ENCODE measurements at places on chromosomes 13 and 19.

DNA sequence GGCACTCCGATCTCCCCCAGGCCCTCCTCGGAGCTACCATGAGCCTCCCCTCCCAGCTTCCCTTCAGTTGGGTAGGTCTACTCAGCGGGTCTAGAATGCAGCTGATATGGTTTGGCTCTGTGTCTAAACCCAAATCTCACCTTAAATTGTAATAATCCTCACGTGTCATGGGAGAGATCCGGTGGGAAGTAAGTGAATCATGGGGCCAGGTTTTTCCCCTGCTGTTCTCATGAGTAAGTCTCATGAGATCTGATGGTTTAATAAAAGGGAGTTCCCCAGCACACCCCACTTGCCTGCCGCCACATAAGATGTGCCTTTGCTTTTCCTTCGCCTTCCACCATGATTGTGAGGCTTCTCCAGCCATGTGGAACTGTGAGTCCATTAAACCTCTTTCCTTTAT is 14.5 kb upstream of the DOCK9 start:
- DNase-seq = no peak

GRCh38 chr19:2043961-2044708 is 6.9 kb downstream of the MKNK2 start:
- DNase-seq = no peak

GRCh38 chr13:77853703-77854102 is 64.9 kb downstream of the EDNRB start:
- DNase-seq = no peak

GRCh38 chr13:91520952-91521351 is 122.5 kb downstream of the GPC5 start:
- DNase-seq = no peak

GRCh38 chr19:49492573-49493405 is 3.4 kb upstream of the RPS11 start:
- DNase-seq = no peak

- DNase-seq = no peak
Observed at GRCh38 chr19:50803633-50804419, 13.6 kb downstream of the ACP4 start.

GRCh38 chr13:46605825-46606554 is 53.0 kb downstream of the LRCH1 start:
- no peak for DNase-seq

GRCh38 chr13:27455331-27455855 is 5.0 kb upstream of the MTIF3 start:
- DNase-seq = no peak

DNA sequence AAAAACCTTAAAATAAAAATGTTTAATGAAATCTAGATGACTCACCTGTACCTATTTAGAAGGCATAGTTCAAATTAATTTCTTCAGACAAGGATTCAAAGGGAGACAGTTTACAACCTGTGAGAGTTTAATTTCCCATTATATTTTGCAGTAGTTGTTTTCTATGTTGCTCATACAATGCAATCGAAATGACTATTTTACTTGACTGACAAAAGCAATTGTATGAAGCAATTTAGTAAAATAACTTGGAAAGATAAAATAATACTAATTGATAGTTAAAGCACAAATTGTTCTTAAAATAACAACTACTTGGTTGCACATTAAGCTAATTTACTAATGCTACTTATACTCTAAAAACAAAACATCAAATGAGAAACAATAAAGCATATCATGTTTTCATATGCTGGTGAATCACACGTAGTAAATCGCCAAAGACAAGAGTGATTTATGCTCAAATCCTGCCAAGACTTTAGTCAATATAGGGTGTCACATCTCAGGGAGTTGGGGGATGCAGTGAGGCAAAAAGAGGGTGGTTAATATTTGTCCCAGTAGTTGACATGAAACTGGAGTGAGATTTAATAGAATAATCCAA is 6.4 kb downstream of the DACH1 start:
- no peak for DNase-seq

DNA sequence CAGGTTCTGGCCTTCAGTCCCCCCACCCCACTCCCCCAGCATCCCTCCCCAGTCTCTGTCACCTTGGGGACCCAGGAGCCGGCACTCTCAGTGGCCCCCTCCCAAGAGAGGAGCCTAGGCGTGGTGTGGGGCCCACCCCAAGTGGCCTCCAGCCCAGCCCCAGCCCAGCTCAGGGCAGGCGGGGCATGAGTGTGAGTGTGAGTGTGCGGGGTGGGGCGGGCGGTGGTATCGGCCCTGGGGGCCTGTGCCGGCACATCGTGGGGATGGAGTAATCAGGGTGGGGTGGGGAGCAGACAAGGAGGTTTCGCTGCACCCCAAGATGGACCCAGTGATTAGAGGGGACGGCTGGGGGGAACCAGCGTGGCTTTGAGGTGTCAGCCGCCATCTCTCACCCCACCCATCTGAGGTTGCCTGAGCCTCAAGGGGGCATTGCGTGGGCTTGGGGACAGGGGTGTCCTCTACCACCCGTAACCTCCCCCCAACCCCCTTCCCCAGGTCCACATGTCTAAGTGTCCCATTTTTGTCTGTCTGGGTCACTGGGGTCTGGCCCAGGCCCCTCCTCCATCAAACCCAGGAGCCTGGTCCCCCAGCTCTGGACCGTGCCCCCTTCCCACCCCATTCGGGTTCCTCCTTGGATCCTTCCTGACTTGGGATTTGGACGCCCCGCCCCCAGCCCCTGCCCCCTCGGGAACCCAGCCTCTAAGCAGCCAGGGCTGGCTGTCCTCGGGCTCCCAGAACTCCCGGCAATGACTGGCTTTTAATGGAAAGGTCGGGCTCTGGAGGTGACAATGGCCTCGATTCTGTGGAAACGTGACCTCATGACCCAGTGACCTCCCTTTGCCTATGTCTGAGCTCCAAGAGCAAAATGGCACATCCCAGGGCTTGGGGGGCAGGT is 6.9 kb upstream of the SULT2B1 start:
- DNase-seq = no peak

DNA sequence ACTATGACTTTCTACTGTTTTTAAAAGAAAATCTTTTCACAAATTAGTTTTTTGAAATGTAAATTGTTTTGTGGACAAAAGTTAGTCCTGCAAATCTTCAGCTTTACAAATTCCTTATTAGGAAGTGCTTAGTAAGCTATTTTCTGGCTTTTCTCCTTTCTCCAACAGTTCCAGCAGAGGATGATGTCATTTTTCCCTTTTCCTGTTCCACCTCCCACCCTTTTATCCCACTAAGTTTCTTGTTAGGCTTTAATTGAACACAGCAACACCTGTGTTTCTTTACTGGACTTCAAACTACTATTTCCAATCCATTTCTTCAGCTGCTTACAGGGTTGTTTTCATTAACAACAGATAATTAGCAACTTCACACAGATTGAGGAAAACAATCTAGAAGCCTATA is 389.2 kb downstream of the NDFIP2 start:
- DNase-seq = no peak

GRCh38 chr13:21176982-21177284 is 475 bp downstream of the MRPL57 start:
- no peak for DNase-seq

- peak; percentile 78 for DNase-seq
Observed at GRCh38 chr19:10006335-10006708, 4.0 kb downstream of the COL5A3 start.

- DNase-seq = no peak
Observed at GRCh38 chr19:4717966-4718701, 5.5 kb downstream of the DPP9 start.

DNA sequence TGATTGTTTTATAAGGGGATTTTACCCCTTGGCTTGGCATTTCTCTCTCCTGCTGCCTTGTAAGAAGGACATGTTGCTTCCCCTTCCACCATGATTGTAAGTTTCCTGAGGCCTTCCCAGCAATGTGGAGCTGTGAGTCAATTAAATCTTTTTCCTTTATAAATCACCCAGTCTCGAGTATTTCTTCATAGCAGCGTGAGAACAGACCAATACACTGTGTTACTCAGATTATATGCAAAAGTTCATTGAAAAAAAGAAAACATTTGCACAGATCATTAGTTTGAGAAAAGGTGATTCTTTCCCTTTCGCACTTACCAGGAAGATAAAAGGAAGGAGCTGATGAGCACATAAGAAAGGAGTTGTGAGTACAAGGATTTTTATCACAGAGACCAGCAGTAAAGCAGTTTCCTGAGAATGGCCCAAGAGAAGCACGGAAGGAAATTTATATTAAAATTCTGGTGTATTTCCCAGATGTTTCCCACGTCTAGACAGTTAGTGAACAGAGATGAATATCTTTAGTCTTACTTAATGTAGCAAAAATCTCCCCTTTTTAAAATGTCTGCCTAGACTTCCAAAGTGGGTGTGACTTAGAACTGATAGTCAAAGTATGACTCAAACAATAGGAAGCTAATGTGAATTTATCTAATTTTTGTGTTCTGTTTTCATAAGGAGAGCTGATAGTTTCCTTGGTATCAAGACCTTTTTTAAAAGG is 431.8 kb upstream of the SGCG start:
- no peak for DNase-seq

DNA sequence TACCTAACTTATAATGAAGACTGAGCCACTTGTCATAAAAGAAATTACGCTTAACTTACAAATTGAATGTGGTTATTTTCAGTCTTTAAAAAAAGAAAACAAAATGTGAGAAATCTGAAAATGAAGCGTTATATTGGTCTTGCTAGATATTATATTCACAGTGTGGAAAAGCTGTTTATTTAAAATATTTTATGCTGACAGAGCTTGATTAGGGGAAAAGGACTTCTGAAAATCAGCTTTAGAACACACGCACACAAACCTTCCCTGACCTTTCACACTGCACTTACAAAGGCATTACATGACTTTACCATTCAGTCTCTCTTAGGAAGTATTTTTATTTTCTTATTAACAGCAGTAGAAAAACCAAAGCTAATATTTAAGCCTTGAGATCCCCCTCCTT is 461.5 kb downstream of the DIAPH3 start:
- no peak for DNase-seq

DNA sequence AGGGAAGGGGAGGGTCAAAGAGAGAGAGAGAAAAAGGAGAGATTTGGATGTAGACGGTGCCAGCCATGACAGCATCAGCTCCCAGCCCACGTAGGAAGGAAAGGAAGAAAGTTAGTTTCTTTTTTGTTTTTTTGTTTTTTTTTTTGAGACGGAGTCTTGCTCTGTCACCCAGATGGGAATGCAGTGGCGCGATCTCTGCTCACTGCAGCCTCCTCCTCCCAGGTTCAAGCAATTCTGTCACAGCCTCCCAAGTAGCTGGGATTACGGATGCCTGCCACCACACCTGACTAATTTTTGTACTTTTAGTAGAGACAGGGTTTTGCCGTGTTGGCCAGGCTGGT is 27.6 kb downstream of the ELL start:
- no peak for DNase-seq

DNA sequence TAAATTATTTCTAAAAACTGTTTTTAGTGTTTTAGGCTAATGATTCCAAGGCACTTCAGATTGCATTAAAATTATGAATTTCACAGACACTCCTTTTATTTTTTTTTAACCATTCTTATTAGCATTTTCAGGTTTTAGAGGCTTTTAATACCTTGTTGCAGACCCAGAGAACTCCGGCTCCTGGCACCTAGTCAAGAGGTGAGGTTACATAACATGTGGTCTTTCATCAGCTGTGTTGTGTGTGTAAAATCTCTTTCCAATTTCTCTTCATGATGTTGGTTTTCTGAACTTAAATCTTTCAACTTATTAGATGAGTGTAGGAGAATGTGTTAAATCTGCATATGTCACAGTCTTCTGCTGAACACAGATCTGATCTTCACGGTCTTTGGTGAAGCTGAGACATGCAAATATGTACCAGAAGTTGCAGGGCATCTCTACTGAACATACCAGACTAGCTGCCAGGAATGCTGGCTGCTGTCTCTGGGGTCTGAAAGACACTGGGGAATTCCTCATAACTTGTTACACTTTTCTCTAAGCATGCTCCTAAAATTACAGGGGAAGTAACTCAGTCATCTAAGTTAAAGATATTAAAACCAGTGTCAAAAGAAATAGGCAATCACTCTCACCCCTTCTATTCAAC is 1165.3 kb downstream of the EFNB2 start:
- DNase-seq = no peak

DNA sequence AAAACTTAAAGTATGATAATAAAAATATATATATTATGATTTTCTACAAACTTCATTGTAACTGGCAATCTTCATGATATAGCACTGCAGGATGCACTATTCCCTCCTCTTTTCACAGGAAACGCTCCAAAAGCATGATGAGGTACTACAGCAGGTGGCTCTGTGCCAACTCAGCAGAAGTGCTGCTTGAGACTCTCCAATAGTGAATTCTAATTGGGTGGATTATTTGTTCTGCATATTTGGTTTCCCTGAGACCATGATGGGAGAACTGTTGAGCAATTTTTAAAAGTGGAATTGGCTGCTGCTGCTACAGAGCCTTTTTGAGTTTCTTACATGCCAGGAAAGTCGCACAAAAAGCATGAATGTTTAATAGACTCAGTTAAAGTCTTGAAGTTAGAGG is 1782.4 kb upstream of the PCDH20 start:
- peak; percentile 54 for DNase-seq

DNA sequence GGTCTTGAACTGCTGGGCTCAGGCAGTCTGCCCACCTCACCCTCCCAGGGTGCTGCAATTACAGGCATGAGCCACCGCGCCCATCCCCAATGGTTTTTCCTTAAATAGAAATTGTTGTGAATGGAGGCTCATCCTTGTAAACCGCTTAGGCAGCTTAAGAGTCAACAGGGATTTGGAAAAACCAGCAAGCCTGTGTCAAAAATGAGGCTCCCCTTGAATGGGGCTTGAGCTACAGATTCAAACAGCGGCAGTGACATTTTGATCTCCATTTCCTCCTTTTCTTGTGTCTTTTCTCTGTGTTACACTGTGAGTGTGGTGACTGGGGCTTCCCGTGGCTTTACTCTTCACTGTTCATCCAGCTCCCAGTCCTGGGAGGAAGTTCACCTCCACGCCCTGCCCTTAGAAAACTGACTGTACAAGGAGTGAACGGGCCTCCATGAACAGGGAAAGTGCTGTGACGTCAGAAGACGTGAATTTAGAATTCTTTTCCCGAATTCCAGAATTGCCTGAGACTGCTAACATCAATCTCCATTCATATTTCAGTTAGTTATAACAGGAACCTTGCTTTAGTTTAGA is 15.3 kb upstream of the RAB8A start:
- DNase-seq = no peak

GRCh38 chr19:6113616-6114188 is 3.4 kb upstream of the RFX2 start:
- no peak for DNase-seq

GRCh38 chr19:49205114-49205513 is 47.5 kb downstream of the TRPM4 start:
- no peak for DNase-seq

- DNase-seq = no peak
Observed at GRCh38 chr13:89584058-89584620, 1763.3 kb upstream of the MIR17HG start.

DNA sequence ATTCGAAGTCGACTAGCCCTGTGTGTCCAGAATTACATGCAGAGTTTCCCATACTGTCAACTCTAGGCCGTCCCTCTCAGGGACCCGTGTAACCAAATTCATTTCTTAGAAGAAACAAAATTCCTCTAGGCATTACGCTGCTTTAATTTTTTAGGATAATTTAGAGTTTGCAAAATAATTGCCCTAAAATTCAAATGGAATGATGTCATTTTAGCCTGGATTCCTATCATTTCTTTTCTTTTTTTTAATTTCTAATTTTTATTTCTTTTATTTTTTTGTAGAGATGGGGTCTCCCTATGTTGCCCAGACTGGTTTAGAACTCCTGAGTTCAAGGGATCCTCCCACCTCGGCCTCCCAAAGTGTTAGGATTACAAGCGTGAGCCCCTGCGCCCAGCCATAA is 1.3 kb upstream of the ATP4B start:
- no peak for DNase-seq

GRCh38 chr19:47323409-47323808 is 8.6 kb upstream of the C5AR2 start:
- DNase-seq = no peak
